ENCODE measurements at places on chromosomes 2 and 18. TPM values are rescaled to one million over a fixed set of nuclear protein-coding genes. Genes with fewer than 3 reads are reported as not detected.
A peak's percentile ranks its signal among the peaks of the same experiment; 100 is the strongest.

The RNF152 gene
- 5.3 TPM for total RNA-seq

GRCh38 chr2:108643261-108643849 is 75.9 kb upstream of the RANBP2 start:
- H3K4me3 ChIP-seq = no peak overlapping the region
- H3K27ac ChIP-seq = no peak overlapping the region
- no peaks in the 10 kb centered on the region for H3K36me3 ChIP-seq
- H3K4me1 ChIP-seq = peaks cover 26% of the 10 kb centered on the region
- DNase-seq = no peak
- no peaks in the 10 kb centered on the region for H3K27me3 ChIP-seq

The TUBA3E gene
- not detected for total RNA-seq

- no peak overlapping the region for H3K27ac ChIP-seq
- no peaks in the 10 kb centered on the region for H3K36me3 ChIP-seq
- no peak overlapping the region for H3K4me3 ChIP-seq
- DNase-seq = peak; percentile 70
- peaks cover 18% of the 10 kb centered on the region for H3K27me3 ChIP-seq
- no peaks in the 10 kb centered on the region for H3K4me1 ChIP-seq
Measured at GRCh38 chr18:47283476-47283875, 32.0 kb upstream of the SKOR2 start.

The ELOA2 gene
- total RNA-seq = not detected

DNA sequence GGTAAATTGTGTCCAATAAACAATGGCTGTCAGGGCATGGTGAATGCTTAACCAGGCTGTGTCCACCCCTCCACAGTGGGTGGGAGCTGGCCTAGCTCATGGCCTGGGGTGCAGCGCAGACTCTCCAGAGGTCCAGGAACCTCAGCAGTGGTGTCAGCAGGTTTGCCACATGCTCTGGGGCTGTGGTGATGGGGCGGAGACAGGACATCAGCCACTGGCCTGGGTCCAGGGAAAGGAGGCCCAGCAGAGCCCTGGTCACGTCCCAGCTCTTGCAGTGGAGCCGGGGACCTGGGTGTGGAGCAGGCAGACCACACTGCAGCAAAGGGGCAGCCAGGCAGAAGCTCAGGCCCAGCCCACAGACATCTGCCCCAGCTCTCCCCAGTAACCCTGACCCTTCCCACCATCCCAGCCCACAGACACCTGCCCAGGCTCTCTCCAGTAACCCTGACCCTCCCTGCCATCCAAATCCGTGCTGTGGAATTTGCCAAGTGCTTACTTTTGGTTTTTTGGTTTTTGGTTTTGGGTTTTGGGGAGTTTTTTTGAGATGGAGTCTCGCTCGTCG is 13.8 kb upstream of the KIF1A start:
- no peaks in the 10 kb centered on the region for H3K36me3 ChIP-seq
- no peak overlapping the region for H3K4me3 ChIP-seq
- H3K27me3 ChIP-seq = no peaks in the 10 kb centered on the region
- peaks cover 22% of the 10 kb centered on the region for H3K4me1 ChIP-seq
- no peak for DNase-seq
- H3K27ac ChIP-seq = no peak overlapping the region

The POMC gene
- total RNA-seq = 12.4 TPM

GRCh38 chr18:69786427-69786826 is 161.2 kb downstream of the CD226 start:
- no peak for DNase-seq
- H3K4me3 ChIP-seq = no peak overlapping the region
- no peaks in the 10 kb centered on the region for H3K36me3 ChIP-seq
- H3K4me1 ChIP-seq = no peaks in the 10 kb centered on the region

The MLPH gene
- 7.7 TPM for total RNA-seq

The DES gene
- total RNA-seq = 19,781 TPM

The MSH2 gene
- 8.7 TPM for total RNA-seq

- DNase-seq = no peak
- no peaks in the 10 kb centered on the region for H3K27me3 ChIP-seq
- H3K4me1 ChIP-seq = no peaks in the 10 kb centered on the region
- no peak overlapping the region for H3K27ac ChIP-seq
Measured at GRCh38 chr2:41579806-41580205, 468.0 kb upstream of the PKDCC start.

GRCh38 chr2:172403881-172404468 is 23.4 kb upstream of the ITGA6 start:
- H3K27ac ChIP-seq = peak overlapping the region; percentile 52
- H3K27me3 ChIP-seq = no peaks in the 10 kb centered on the region

DNA sequence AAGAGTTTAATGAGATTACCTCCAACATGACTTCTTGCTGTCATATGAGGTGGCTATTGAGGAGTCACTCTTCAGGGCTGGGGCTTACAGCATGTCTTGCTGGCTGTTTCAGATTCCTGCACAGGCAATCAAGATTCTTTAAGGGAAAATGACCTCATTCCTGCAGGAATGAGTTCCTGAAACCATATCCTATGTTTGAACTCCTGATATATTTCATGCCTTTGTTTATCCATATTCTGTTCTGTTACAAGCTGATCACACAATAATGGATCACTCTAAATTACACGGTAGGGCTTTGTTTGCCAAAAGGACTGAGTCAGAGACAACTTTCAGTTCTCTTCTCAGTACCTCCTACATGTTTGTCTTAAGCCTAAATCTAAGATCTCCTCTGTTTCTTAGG is 879.8 kb upstream of the PIK3C3 start:
- H3K4me3 ChIP-seq = no peak overlapping the region
- H3K27ac ChIP-seq = no peak overlapping the region
- DNase-seq = no peak
- no peaks in the 10 kb centered on the region for H3K27me3 ChIP-seq

The SPC25 gene
- not detected for total RNA-seq

- H3K27ac ChIP-seq = no peak overlapping the region
- DNase-seq = no peak
- H3K27me3 ChIP-seq = no peaks in the 10 kb centered on the region
- no peak overlapping the region for H3K4me3 ChIP-seq
- H3K36me3 ChIP-seq = no peaks in the 10 kb centered on the region
Measured at GRCh38 chr2:166158546-166158945, 30.7 kb upstream of the SCN1A start.

The POTEF gene
- not detected for total RNA-seq

The CPO gene
- total RNA-seq = 0.32 TPM

GRCh38 chr2:204343685-204344084 is 201.6 kb upstream of the PARD3B start:
- no peaks in the 10 kb centered on the region for H3K4me1 ChIP-seq
- no peak overlapping the region for H3K4me3 ChIP-seq
- no peak overlapping the region for H3K27ac ChIP-seq
- no peaks in the 10 kb centered on the region for H3K27me3 ChIP-seq
- no peaks in the 10 kb centered on the region for H3K36me3 ChIP-seq
- no peak for DNase-seq

- no peaks in the 10 kb centered on the region for H3K36me3 ChIP-seq
- no peak for DNase-seq
- H3K27ac ChIP-seq = peak overlapping the region; percentile 77
- peak overlapping the region; percentile 77 for H3K4me3 ChIP-seq
Measured at GRCh38 chr18:35949903-35950627, 22.4 kb upstream of the RMP24 start.

- no peak overlapping the region for H3K27ac ChIP-seq
- no peaks in the 10 kb centered on the region for H3K36me3 ChIP-seq
- no peak for DNase-seq
- no peaks in the 10 kb centered on the region for H3K4me1 ChIP-seq
Measured at GRCh38 chr2:199207011-199207410, 250.7 kb downstream of the SATB2 start.

GRCh38 chr18:75392226-75392578 is 35.3 kb downstream of the SMIM21 start:
- H3K27ac ChIP-seq = no peak overlapping the region
- no peaks in the 10 kb centered on the region for H3K36me3 ChIP-seq
- H3K27me3 ChIP-seq = no peaks in the 10 kb centered on the region
- no peak for DNase-seq
- no peaks in the 10 kb centered on the region for H3K4me1 ChIP-seq
- H3K4me3 ChIP-seq = no peak overlapping the region

- H3K36me3 ChIP-seq = no peaks in the 10 kb centered on the region
- DNase-seq = no peak
- H3K4me3 ChIP-seq = no peak overlapping the region
Measured at GRCh38 chr2:200399046-200399445, 92.6 kb downstream of the SPATS2L start.

DNA sequence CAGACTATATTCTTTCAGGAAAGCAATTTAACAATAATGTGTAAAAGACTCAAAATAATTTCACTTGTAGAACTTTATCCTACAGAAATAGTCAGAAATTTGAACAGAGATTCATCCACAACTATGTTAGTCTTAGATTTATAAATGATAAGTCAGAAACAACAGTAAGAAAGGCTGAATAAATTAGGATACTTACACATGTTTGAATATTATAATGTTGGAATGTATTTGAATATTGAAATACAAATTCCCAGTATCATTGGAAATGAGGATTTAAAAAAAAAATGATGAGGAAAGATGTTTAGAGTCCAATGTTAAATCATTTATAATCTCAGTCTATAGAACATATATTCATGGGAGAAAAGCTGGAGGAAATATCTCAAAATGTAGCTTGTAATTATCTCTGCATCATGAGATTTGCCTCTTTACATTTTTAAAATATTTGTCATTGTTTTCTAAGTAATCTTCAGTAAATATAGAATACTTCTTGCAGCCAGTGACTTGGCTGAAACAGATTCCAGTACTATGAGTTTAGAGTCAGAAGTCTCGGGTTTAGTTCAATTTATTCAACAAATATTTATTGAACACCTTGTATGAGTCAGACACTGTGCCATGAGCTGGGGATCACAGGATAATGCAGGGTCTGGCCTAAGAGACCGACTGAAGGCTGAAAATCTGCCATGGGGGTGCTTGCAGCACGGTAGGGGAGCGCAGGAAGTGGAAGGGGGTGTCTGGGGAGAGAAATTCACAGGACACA is 32.3 kb downstream of the CXCR4 start:
- no peak overlapping the region for H3K4me3 ChIP-seq
- no peaks in the 10 kb centered on the region for H3K4me1 ChIP-seq
- H3K27me3 ChIP-seq = no peaks in the 10 kb centered on the region
- H3K27ac ChIP-seq = no peak overlapping the region
- no peaks in the 10 kb centered on the region for H3K36me3 ChIP-seq
- DNase-seq = no peak
